ENCODE measurements at places on chromosomes 2 and 18.

DNA sequence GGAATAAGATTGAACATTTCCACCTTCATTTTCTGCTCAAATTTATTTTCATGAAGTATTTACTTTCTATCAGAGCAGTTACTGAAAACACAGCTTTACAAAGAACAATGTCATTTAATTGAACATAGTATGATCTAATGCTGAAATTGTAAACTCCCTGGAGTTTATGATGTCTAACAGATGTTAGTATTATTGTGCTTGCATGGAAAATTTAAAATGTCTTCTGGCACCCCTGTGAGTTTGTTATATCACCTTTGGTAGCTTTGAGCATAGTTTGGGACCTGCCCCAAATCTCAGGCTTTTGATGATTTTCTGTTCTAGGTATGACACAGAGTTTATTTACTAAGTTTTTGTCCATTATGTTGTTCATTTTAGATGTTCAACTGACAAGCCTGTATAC is 28.1 kb downstream of the FAM171B start:
- DNase-seq, result no peak

DNA sequence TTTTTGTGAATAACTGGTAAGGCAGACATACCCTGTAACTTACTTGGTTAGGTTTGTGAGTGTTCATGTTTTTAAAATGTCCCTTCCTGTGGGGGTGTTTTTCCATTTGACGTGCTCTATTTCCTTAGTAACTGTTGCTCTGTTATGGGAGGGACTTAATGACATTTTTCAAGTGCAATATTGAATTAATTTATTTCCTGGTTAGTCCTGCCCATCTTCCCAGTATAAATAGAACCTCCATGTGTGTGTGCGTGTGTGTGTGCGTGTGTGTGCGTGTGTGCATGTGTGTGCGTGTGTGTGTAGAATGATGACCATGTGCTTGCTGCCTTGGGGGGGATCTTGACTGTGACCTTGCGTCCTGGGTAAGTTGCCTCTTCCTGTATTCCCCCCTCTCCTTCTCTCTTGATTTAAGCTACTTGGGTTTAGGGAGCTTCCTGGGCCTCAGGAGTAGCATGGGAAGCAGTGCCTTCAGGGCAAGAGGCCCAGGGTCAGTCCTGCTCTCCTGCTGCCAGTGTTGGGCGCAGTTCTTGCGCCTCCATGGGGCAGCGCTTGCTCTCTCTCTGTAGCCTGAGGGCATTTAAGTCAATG is 163.9 kb downstream of the LDLRAD4 start:
- DNase-seq, result no peak

DNA sequence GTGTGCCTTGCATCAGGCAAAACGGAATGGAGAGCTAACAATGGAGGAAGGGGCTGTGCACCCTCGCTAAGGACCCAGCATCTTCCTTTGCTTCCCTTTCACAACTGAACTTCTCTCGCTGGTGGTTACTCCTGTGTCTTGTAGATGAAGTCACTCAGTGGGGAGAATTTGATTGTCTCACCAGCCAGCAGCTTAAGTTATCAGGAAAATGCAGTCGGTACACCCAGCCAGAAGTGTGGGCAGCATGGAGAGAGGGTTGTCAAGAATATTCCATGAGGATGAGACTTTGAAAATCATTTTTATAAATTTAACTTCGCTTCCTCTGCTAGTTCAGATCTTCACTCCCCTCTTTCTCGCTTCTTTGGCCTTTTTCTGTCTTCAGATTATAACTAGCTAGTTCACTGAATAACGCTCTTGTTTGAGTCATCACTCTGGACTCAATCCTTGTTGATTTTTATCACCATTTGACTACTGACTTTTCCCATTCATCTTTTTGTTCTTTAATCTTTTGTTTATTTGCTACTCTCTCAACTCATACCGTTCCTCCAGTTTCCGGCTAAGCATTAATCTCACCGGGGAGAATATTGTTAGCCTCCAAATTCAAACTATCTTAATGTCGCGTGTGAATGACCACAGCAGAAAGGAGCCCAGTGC is 221.7 kb downstream of the CD226 start:
- DNase-seq, result no peak

- DNase-seq, result no peak
Observed at GRCh38 chr2:223841436-223842190, 4.2 kb upstream of the AP1S3 start.

DNA sequence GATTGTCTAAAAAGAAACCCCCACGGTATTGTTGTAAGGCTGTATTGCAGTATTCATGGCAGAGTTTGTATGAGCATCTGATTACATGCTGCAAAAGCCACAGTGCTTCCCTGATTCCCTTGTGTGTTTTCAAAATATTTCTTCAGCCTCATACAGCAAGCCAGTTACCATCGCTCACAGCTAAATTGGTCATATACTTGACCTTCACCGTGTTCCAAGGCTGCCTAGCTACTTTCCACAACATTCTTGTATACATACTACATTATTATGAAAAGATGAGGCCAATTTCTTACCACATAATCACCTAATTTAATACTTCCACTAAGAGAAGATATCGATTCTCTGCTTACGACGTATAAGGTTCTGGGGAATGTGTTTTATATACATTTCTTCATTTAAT is 576.3 kb upstream of the CNTNAP5 start:
- no peak for DNase-seq

DNA sequence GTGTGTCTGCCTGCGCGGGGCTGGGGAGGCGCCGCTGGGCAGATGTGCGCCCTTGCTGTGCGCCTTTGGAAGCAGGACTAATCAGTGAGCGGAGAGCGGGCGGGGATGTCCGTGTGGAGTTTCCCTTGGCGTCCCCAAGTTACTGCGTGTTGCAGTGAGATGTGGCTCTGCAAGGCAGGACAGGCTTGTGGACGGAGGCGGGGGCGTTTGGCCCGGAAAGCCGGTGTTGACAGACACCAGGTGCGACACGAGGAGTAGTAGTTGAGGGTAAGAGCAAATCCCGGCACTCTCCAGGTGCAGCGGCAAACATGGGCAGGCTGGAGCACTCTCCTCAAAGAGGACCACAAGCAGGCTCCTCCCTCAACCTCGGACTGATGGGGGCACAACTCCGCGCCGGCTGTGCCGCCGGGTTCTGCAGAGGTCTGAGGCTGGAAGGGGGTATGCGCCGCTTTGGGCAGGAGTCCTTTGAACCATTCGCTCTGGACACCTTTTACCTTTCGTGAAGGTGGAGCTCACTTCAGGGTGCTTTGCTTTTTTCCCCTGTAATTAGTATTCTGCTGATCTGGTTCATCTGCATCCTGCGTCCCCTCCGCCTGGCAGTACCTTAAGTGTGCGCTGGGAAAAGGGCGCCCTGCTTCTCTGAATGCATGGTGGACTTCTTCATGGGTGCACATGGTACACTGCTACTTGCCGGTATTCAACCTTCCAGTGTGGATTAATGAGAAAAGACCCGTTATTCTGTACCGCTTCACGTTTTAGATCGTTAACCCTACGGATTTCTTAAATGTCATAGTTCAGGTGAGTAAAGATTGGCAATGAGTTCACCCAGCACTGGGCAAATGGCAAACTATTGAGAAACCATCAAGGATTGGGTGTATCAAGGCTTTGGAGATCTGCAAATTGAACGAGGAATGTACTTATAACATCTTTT is 608 bp downstream of the CDH7 start:
- no peak for DNase-seq

- no peak for DNase-seq
Observed at GRCh38 chr18:48902856-48903601, 47.7 kb downstream of the SMAD7 start.

GRCh38 chr2:195428673-195429072 is 228.4 kb upstream of the SLC39A10 start:
- DNase-seq, result no peak

GRCh38 chr2:179562330-179562885 is 297.8 kb upstream of the SESTD1 start:
- DNase-seq, result no peak

- no peak for DNase-seq
Observed at GRCh38 chr2:111204706-111205105, 84.0 kb downstream of the BCL2L11 start.

GRCh38 chr2:44061876-44062275 is 66.1 kb upstream of the LRPPRC start:
- no peak for DNase-seq

DNA sequence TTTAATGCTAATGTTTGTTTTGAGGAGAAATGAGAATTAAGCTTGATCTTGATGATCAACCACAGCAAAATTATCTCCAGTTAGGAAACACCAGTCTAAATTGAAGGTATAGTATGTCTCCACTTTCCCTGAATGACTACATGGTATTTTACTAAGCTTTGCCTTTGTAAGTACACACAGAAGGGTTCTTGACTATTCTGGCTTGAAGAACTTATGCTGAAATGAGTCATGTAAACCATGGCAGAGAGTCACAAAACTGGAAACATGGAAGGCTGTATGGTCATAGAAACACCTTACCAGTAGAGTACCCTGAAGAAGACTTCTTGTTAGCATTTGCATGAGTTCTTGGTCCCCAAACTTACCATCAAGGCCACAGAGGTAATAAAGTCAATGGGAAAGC is 250.5 kb downstream of the SLC8A1 start:
- no peak for DNase-seq

DNA sequence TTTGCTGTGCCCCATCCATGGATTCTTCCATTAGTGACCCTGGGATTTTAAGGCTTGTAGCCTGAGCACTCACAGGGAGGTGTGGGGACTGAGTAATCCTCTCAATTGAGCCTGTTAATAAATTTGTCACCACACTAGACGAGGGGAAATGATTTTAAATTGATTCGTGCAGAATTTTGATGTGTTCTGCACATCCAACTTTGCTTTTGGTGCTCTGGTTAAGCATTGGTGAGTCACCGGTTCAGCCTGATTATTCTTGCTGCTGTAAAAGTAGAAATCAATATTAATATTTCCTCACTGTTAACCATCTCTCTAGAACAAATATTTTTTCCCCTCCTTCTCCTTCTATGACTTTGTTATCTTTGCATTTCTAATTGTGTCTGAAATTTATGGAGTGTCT is 482.0 kb downstream of the TSN start:
- DNase-seq, result no peak

GRCh38 chr2:72165792-72166191 is 18.1 kb upstream of the CYP26B1 start:
- DNase-seq, result no peak

DNA sequence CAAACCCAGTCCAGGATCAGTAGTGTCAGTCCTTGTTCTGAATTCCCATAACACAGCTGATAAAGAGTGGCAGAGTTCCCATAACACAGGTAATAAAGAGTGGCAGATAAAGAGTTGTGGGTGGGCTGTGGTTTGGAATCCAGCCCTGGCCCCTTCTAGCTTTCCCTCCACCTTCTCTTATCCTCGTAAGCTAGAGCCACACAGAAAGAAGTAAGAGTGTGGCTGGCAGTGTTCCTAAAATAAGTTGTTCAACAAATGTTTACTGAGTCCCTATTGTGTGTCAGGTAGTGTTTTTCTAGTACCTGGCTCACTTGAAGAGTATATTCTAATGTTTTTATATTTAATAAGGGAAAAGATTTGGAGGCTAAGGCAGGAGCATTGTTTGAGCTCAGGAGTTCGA is 65.0 kb upstream of the BCL2L11 start:
- no peak for DNase-seq

- no peak for DNase-seq
Observed at GRCh38 chr2:44470151-44470550, 108.4 kb downstream of the CAMKMT start.

GRCh38 chr18:50099725-50100407 is 95.1 kb downstream of the MYO5B start:
- DNase-seq, result no peak

- no peak for DNase-seq
Observed at GRCh38 chr2:147491506-147491905, 353.3 kb upstream of the ACVR2A start.

GRCh38 chr2:5453220-5454050 is 238.7 kb upstream of the SOX11 start:
- no peak for DNase-seq

DNA sequence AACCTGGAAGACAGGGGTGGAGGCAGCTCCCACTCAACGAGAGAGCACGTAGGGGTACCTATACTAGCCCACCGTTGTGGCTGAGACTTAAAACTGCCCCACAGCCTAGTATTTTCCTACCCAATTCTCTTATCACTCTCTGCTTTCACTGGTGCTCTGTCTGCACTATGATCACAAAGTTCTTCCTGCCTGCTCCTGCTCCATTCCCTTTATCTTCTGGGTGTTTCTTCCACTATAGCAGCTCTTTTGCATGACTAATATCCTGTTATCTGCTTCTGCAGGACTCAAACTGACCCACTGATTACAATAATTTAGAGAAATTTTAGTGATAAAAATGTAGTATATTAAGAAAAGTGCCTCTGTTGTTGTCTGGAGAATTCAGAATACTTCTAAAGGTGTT is 184.8 kb downstream of the LRP1B start:
- no peak for DNase-seq

DNA sequence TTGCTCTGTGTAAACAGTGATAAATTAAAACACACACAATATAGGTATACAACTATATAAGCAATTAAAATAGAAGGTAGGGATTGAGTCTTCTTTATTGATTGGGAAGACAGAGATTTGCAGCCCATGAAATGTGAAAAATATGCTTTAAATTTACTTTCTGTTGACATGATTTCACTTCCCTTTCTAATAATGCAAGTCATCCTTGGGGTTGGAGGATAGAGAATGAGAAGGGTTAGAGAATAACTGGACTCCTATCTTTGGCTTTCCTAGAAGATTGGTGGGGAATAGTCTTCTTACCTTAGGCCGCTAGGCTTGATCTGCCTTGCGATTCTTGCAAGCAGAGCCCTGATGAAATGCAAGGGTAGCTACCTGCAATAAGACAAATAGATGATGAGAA is 339.8 kb downstream of the NYAP2 start:
- DNase-seq, result no peak

DNA sequence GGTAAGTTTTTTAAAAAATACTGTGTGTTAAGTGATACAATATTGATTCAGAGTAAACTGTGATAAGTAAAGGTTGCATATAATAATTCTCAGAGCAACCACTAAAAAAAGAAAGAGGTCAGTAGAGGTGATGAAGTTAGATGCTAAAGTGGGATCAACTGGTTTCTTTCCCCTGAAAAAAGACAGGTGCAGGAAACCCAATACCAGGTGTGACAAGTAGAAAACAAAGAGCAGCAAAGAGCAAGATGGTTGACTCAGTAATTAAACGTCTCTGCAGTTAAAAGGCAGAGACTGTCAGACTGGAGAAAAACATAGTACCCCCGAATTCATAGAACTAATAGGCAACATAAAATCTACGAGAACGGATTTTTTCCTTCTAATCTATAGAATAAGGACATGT is 128.3 kb downstream of the ATP9B start:
- no peak for DNase-seq

DNA sequence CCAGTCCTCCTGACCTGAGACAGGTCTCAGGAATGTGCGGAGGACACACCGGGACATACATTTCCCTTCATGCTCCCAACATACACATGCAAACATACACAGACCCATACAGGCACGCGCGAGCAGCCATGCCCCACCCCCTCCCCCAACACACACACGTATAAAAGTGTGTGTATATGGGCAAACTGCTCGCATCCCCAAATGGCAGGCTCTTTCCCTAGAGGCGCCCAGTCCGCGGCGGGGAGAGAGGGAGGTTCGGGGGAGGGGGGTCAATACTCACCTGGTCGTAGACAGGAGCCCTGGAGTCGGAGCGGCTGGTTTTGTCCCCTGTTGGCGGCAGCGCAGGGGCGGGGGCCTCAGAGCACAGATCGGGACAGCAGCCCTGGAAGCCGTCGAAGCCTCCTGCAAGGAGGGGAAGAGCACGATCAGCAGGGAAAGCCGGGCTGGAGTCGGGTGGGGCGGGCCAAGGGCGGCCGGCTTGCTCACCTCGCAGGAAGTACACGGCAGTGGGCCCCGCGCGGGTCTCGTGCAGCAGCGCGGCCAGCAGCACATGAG is 682 bp downstream of the DUSP2 start:
- DNase-seq, result peak; percentile 39

GRCh38 chr2:166632616-166633015 is 138.6 kb upstream of the SCN7A start:
- no peak for DNase-seq

All from activated CD4-positive, alpha-beta T cell treated with anti-CD3 and anti-CD28 coated beads, Interleukin-2, amount 50 U/mL, for 4 hours (primary cell).